ENCODE measurements at places on chromosomes 2 and 18. TPM values are rescaled to one million over a fixed set of nuclear protein-coding genes. Genes with fewer than 3 reads are reported as not detected.
A peak's percentile ranks its signal among the peaks of the same experiment; 100 is the strongest.

Gene C2orf66
- 0.18 TPM for total RNA-seq

Gene CCDC148
- total RNA-seq, result not detected

Gene EGR4
- total RNA-seq, result 0.52 TPM

Gene VIT
- not detected for total RNA-seq

Gene NEU2
- not detected for total RNA-seq

Gene C2orf76
- total RNA-seq, result 9.0 TPM

Gene BUB1
- 3.2 TPM for total RNA-seq

Gene ALPP
- total RNA-seq, result 0.45 TPM

Gene OSR1
- not detected for total RNA-seq

Gene LINC00305
- total RNA-seq, result not detected

DNA sequence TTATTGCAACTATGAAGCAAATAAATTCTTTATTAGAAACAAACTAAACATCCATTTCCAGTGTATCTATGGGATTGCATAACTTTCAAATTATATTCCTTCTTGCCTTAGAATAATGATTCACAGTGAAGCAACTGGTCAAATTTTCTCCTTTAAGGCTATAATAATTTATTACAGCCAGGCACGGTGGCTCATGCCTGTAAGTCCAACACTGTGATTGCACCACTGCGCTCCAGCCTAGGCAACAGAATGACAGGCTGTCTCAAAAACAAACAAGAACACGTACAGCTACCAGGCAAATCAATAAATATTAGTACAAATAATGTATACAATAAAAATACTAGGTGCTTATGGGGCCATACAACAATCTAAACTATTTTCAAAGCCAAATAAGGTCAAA, 1416.2 kb downstream of the LRP1B start:
- no peak for DNase-seq
- H3K36me3 ChIP-seq, result no peaks in the 10 kb centered on the region
- no peak overlapping the region for H3K4me3 ChIP-seq
- H3K4me1 ChIP-seq, result no peaks in the 10 kb centered on the region
- H3K27ac ChIP-seq, result no peak overlapping the region

GRCh38 chr2:235675678-235676535, 182.1 kb downstream of the AGAP1 start:
- H3K4me3 ChIP-seq, result no peak overlapping the region
- peaks cover 42% of the 10 kb centered on the region for H3K27me3 ChIP-seq
- no peak overlapping the region for H3K27ac ChIP-seq
- DNase-seq, result no peak
- H3K4me1 ChIP-seq, result peaks cover 32% of the 10 kb centered on the region

DNA sequence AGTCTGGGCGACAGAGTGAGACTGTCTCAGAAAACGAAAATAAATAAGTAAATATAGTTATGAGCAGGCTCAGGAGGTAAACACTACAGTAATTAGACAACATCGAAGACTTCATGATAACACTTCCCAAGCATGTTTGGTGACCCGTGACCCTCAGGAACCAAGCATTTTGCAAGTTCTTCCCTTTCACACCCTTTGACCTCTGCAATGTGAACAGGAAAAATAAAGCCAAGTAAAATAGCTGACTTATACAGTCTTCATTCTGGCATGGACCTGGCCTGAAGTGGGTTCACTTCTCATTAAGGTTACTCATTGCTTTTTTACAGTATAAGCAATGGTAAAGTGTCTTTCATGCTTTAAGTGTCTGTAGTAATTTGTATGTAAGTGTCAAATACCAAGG, 15.3 kb upstream of the TGIF1 start:
- peaks cover 2% of the 10 kb centered on the region for H3K4me1 ChIP-seq
- H3K4me3 ChIP-seq, result no peak overlapping the region
- no peaks in the 10 kb centered on the region for H3K27me3 ChIP-seq

GRCh38 chr2:208722731-208723130, 316.1 kb downstream of the PTH2R start:
- no peaks in the 10 kb centered on the region for H3K4me1 ChIP-seq
- no peak overlapping the region for H3K27ac ChIP-seq
- DNase-seq, result no peak
- H3K27me3 ChIP-seq, result no peaks in the 10 kb centered on the region
- no peaks in the 10 kb centered on the region for H3K36me3 ChIP-seq

GRCh38 chr2:195608768-195609454, 48.1 kb upstream of the SLC39A10 start:
- no peak overlapping the region for H3K27ac ChIP-seq
- no peaks in the 10 kb centered on the region for H3K36me3 ChIP-seq
- peaks cover 5% of the 10 kb centered on the region for H3K27me3 ChIP-seq
- peaks cover 5% of the 10 kb centered on the region for H3K4me1 ChIP-seq
- H3K4me3 ChIP-seq, result peak overlapping the region; percentile 7

- no peaks in the 10 kb centered on the region for H3K27me3 ChIP-seq
- H3K4me3 ChIP-seq, result no peak overlapping the region
- peaks cover 15% of the 10 kb centered on the region for H3K36me3 ChIP-seq
- no peak overlapping the region for H3K27ac ChIP-seq
Observed at GRCh38 chr18:79334496-79335233, 61.1 kb upstream of the NFATC1 start.

DNA sequence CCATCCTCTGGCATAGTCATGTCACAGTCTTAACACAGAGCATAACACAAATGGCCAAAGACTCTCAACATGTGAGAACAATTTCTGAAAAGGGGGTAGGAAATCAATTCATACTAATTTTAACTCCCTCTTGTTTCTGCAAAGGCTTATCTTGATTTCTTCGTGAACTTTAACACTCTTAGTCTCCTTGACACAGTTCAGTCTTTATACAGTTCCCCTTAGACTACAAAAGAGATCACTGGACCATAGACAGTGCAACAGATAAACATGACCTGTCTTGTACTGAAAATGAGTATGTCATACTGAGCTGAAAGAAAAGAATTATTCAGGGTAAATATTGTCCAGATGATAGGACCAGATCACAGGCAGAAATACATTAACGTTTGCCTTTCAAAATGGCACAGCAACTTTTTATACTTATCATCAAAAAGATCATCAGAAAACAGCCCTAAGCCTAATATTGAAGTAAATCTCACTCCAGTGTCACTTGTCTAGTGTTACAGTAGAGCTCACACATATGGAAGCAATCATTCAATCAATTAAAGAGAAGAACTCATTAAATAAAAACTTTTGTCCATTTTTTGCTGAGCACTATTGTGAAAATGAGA, 56.4 kb upstream of the VRK2 start:
- H3K36me3 ChIP-seq, result no peaks in the 10 kb centered on the region
- no peaks in the 10 kb centered on the region for H3K27me3 ChIP-seq
- no peak overlapping the region for H3K4me3 ChIP-seq
- DNase-seq, result no peak
- H3K4me1 ChIP-seq, result peaks cover 2% of the 10 kb centered on the region
- no peak overlapping the region for H3K27ac ChIP-seq

- no peaks in the 10 kb centered on the region for H3K36me3 ChIP-seq
- no peak overlapping the region for H3K27ac ChIP-seq
- no peak for DNase-seq
- H3K4me3 ChIP-seq, result no peak overlapping the region
- H3K27me3 ChIP-seq, result peaks cover 15% of the 10 kb centered on the region
Observed at GRCh38 chr2:241564596-241565410, 6.3 kb downstream of the BOK start.

DNA sequence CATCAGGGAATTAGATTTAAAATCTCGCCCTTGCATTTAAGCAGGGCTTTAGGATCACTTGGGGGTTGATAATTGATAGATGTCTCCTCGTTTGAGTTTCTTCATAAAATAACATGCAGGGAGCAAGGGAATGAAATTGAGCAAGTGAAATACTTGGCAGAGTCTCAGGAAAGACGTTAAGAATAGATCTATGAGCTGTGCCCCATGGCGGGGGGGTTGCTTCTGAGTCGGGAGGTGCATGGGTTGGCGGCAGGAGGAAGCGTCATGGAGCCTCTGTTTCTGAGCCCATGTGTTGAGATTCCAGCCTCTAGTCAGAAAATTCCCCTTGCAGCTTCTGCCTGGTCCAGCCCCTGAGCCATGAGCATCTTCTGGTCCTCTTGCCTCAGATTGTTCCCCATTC, 82.0 kb downstream of the APOB start:
- no peak overlapping the region for H3K4me3 ChIP-seq
- DNase-seq, result no peak
- H3K27me3 ChIP-seq, result peaks cover 57% of the 10 kb centered on the region
- no peaks in the 10 kb centered on the region for H3K4me1 ChIP-seq
- H3K36me3 ChIP-seq, result no peaks in the 10 kb centered on the region

DNA sequence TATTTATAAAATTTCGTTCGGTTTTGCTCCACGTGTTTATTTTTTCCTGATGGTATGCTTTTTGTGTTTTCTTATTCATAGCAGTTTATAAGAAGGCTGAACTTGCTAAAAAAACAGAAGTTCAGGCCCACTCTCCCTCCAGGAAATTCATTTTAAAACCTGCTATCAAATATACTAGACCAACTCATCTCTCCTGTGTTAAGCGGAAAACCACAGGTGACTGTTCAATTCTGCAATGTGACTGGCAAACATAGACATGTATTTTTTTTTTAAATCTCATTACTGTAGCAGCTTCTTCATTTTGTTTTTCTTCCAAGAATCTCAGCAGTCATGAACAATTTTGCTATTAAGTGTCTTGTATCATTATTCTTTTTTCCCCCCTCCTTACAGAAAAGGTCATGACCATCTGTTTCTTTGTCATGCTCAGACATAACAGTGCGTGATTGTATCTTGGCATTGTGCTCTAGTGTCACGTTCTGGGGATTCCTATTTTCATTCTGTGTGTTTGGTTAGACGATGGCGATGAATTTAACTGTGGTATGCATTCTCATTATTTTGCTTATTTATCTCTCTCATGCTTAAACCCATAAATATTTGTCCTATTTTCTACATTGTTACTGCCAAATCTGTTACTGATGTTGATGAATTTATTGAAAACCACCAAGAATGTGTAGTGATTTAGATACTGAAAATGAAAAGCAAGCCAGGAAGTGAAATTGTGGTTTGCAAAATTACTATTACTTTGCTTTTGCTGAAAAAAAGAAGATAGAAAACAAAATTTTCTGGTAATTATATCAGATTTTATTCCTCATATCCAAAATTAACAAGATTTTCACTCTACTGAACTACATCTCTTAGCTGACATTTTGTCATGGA, 74.6 kb upstream of the UNC80 start:
- no peak overlapping the region for H3K27ac ChIP-seq
- no peaks in the 10 kb centered on the region for H3K27me3 ChIP-seq
- DNase-seq, result no peak
- peaks cover 5% of the 10 kb centered on the region for H3K4me1 ChIP-seq

- H3K4me1 ChIP-seq, result no peaks in the 10 kb centered on the region
- H3K36me3 ChIP-seq, result no peaks in the 10 kb centered on the region
- DNase-seq, result no peak
- no peak overlapping the region for H3K4me3 ChIP-seq
Observed at GRCh38 chr2:228819701-228820100, 451.4 kb downstream of the PID1 start.

DNA sequence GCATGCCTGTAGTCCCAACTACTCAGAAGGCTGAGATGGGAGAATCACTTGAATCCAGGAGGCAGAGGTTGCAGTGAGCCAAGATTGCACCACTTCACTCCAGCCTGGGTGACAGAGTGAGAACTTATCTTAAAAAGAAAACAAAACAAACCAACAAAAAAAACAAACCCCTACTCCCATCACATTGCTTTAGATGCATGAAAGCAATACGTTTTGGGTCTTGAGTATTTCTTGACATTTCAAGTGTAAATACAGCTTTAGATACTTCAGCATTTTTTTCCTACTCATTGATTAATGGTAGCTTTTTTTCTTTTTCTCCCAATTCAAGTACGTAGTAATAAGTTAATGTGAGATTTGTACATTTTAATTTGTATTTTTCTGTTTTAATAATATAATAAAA, 20.3 kb downstream of the RASGRP3 start:
- no peaks in the 10 kb centered on the region for H3K27me3 ChIP-seq
- DNase-seq, result no peak
- peak overlapping the region; percentile 65 for H3K4me3 ChIP-seq
- peaks cover 25% of the 10 kb centered on the region for H3K4me1 ChIP-seq
- peak overlapping the region; percentile 81 for H3K27ac ChIP-seq

DNA sequence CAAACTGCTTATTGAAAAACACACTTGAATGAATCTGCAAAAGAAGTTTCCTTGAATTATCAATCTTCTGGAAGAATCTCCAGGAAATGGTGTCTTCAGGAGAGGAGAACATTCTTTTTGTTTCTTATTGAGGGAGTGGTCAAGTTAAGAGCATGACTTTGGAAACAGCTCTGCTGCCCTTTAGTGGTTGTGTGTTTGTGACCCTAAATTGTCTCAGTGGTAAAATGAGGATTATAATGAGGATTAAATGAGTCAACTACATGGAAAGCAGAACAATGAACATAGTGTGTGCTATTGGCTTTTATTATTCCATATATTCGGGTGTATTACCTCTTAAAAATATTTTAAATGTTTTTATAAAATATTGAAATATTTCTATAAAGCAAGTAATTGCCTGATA, 44.8 kb upstream of the TANC1 start:
- H3K27ac ChIP-seq, result no peak overlapping the region
- H3K27me3 ChIP-seq, result peaks cover 22% of the 10 kb centered on the region
- no peak for DNase-seq
- H3K4me3 ChIP-seq, result no peak overlapping the region

DNA sequence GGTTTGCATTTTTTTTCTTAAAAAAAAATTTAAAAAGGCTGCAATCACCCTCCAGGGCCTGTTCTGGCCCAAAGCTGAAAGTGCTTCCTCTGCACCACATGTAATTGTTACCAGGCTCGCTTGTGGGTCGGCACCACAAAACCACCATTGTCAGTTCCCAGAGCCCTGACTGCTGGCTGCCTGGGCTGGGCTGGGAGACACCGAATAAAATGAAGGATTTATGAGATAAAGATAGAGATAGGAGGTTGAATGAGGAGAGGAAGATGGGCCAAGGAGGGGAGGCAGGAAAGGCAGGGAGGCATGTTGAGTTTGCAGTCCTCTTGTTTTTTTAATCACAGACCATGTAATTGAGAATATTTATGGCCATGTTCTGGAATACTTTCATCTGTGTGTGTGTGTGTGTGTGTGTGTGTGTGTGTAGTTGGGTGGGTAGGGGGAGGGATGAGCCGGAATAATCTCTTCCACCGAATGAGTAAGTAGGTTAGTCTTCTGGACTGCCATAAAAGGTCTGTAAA, 14.7 kb downstream of the NRP2 start:
- H3K4me1 ChIP-seq, result no peaks in the 10 kb centered on the region
- DNase-seq, result no peak
- H3K27me3 ChIP-seq, result peaks cover 17% of the 10 kb centered on the region

GRCh38 chr18:1503847-1504246, 599.2 kb downstream of the ADCYAP1 start:
- H3K36me3 ChIP-seq, result no peaks in the 10 kb centered on the region
- no peak overlapping the region for H3K4me3 ChIP-seq
- no peak for DNase-seq
- no peaks in the 10 kb centered on the region for H3K27me3 ChIP-seq
